ENCODE measurements at places on chromosomes 6 and 20.
A peak's percentile ranks its signal among the peaks of the same experiment; 100 is the strongest.

DNA sequence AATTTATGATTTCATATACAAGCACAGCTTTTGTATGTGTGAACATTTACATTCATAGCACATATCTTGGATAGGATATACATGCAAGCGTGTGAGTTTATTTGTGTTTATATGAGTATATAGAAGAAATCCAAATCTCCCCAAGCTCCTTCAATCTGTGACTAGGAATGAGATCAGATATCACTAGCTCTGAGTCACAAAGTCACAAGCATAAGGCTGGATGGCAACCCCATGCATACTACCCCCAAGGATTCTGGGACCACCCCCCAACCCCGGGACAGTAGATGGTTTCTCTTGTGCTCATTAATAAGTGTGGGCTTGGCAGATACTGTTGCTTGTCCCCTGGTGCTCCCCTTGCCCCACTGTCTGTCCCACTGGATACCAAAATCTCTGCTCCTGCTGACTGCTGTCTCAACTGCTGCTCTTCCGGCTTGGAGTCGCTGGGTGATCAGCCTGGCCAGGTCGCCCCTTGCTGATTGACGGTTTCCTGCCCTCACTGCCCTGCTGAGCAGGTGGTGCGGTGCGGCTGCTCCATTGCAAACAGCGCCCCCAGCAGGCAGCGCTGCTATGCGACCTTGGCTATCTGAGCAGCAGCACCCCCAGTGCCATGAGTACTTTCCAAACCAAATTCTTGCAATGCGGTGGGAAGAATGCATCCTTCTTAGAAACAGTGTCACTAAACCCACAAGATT, 279.4 kb downstream of the CD83 start:
- H3K4me1 ChIP-seq = no peaks in the 10 kb centered on the region
- H3K27me3 ChIP-seq = no peaks in the 10 kb centered on the region
- DNase-seq = peak; percentile 27
- H3K4me3 ChIP-seq = no peak overlapping the region
- H3K36me3 ChIP-seq = no peaks in the 10 kb centered on the region
- H3K27ac ChIP-seq = no peak overlapping the region

DNA sequence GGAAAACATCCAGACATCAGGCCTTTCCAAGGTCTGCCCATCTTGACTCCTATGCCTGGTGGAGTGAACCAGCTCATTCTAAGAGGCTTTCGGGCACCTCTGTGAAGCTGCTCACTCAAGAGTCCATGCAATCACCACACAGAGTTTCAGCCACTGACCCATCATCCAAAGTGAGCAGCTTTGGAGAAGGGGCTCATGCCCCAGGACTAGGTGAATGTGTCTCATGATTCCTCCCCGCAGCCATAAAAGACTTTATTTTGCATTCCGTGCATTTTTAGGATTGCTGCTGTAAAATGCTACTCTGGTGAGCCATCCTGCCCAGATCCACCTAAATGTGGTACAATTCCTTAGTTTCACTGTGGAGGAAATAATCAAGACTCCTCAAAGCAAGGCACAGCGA, 44.5 kb upstream of the EZR start:
- H3K27me3 ChIP-seq = no peaks in the 10 kb centered on the region
- H3K27ac ChIP-seq = no peak overlapping the region
- DNase-seq = no peak
- H3K36me3 ChIP-seq = no peaks in the 10 kb centered on the region

- no peaks in the 10 kb centered on the region for H3K36me3 ChIP-seq
- DNase-seq = no peak
- peaks cover 16% of the 10 kb centered on the region for H3K4me1 ChIP-seq
Measured at GRCh38 chr6:99353126-99353525, 3.7 kb upstream of the FAXC start.

DNA sequence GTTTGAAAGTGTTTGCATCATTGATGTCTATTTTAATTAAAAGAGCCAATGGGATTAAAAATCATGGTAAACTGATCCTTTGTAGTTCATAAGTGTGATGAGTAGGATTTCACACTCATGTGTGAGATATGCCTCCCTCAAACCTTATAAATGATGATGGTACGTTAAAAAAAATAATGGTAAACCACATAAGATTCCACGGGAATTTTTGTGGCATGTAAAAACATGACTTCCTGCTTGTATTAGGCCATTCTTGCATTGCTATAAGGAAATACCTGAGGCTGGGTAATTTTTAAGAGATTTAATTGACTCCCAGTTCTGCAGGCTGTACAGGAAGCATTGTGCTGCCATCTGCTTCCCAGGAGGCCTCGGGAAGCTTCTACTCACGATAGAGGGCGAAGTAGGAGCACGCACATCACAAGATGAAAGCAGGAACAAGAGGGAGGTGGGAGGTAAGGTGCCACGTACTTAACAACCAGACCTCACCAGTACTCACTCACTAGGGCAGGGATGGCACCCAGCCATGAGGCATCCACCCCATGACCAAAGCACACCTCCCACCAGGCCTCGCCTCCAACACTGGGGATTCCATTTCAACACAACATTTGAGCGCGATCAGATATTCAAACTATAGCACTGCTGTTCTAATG, 187.6 kb upstream of the QKI start:
- H3K36me3 ChIP-seq = no peaks in the 10 kb centered on the region
- no peaks in the 10 kb centered on the region for H3K4me1 ChIP-seq
- no peak overlapping the region for H3K4me3 ChIP-seq
- H3K27me3 ChIP-seq = no peaks in the 10 kb centered on the region

Measured in stomach (tissue), 19 donors.